ENCODE measurements at places on chromosomes 6 and 20. TPM values are rescaled to one million over a fixed set of nuclear protein-coding genes. Genes with fewer than 3 reads are reported as not detected.

KCNG1 gene
- total RNA-seq, result 4.0 TPM

PLN gene
- total RNA-seq, result not detected

DNAH8 gene
- total RNA-seq, result 0.02 TPM

BMP2 gene
- not detected for total RNA-seq

GATA5 gene
- not detected for total RNA-seq

TRIM10 gene
- not detected for total RNA-seq

SLC18B1 gene
- total RNA-seq, result 5.1 TPM

ROS1 gene
- not detected for total RNA-seq

TMEM200A gene
- 0.67 TPM for total RNA-seq

SYNDIG1 gene
- not detected for total RNA-seq

ZFP57 gene
- not detected for total RNA-seq

RTF2 gene
- 80.8 TPM for total RNA-seq

PNPLA1 gene
- total RNA-seq, result not detected

SNX21 gene
- total RNA-seq, result 1.8 TPM

CAGE1 gene
- total RNA-seq, result 0.31 TPM

CMTR1 gene
- 84.1 TPM for total RNA-seq

RPL10A gene
- total RNA-seq, result 2,363 TPM

MDFI gene
- not detected for total RNA-seq

PRDM13 gene
- total RNA-seq, result not detected

EIF6 gene
- total RNA-seq, result 129 TPM

STMND1 gene
- not detected for total RNA-seq
